ENCODE measurements at places on chromosomes 4 and X.
A peak's percentile ranks its signal among the peaks of the same experiment; 100 is the strongest.

DNA sequence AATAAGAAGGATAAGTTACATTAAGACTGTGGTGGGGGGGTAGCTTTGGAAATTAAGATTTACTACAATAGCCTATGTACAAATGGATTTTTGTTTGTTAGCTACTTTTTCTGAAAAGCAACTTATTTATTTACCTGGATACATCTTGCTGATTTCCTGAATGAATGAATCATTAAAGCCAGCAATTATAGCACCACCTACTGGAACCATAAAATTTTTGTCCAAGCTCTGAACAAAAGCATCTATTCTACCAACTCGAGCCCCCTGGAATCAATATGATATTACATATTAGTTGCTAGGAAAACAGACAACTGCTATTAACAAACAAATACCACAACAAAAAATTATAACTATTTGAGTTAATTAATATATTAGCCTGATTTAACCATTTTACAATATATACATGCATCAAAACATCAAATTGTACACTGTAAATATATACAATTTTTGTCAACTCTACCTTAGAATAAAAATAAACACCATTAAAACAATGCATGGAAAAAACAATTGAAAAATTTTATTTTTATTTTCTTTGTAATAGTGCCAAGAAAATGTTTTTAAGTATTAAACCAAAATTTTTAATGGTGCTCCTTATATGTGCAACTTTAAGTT lies 15.3 kb downstream of the SEPSECS start:
- DNase-seq: no peak

GRCh38 chr4:71404049-71404448 lies 65.2 kb downstream of the SLC4A4 start:
- no peak for DNase-seq

DNA sequence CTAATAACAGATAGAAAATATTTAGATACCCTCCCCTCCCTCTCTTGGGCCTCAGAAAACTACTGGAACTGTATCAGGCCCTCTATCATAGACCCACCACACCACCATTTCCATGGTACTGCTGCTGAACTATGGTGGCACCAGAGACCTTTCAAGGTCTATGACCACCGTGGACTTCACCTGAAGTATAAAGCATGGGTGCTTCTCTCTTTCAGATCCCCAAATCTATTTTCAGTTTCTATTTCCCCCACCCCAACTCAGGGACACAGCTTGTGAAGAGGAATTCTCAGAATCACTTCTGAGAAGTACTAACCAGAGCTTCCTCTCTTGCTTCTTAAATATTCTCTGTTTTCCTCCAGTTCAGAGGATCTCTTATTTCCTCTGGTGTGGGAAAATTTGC lies 840.8 kb upstream of the HTR2C start:
- DNase-seq: no peak

DNA sequence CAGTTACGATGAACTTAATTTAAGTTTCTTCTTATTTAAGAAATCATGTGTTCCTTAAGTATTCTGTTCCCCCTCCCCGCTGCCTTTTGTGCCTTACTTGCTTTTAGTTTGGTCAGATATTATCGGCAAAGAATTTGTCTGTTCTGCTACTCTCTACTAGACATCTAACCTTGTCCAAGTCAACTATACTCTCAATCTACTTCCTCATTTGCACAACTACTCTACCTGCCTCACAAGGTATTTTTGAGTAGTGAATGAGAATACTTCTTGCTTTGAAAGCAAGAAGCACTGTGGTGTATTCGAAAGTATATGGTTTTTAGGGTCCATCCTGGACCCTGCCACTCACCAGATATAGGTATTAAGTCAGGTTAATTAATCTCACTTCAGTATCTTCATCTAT lies 8.0 kb upstream of the KLHL5 start:
- DNase-seq: no peak

- DNase-seq: no peak
Measured at GRCh38 chr4:148023512-148024181, 291.8 kb downstream of the ARHGAP10 start.

DNA sequence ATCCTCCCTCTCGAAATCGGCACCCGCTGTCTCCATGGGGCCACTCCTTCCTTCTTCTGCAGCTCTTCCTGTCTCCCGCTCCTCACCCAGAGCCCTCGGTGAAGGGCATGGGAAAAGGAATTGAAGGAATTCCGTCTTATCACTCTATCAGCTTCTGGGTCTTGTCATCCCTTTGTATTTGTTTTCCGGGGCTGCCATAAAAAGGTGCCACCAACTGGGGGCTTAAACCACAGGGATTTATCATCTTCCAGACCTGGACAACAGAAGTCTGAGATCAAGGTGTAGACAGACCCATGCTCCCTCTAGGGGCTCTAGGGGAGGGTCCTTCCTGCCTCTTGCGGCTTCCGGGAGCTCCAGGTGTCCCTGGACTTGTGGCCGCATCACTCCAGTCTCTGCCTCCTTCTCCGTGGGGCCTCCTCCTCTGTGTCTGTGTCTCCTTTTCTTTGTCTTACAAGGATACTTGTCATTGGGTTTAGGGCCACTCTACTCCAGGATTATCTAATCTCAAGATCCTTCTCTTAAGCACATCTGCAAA lies 24.0 kb downstream of the CD99 start:
- DNase-seq: no peak

GRCh38 chr4:101262683-101263082 lies 84.6 kb downstream of the PPP3CA start:
- DNase-seq: no peak

- no peak for DNase-seq
Measured at GRCh38 chrX:19496711-19497110, 18.6 kb downstream of the MAP3K15 start.

GRCh38 chr4:133600008-133600407 lies 450.9 kb downstream of the PCDH10 start:
- no peak for DNase-seq

GRCh38 chrX:13598877-13599276 lies 29.5 kb downstream of the EGFL6 start:
- DNase-seq: no peak

GRCh38 chrX:11435568-11435967 lies 142.4 kb downstream of the AMELX start:
- no peak for DNase-seq

DNA sequence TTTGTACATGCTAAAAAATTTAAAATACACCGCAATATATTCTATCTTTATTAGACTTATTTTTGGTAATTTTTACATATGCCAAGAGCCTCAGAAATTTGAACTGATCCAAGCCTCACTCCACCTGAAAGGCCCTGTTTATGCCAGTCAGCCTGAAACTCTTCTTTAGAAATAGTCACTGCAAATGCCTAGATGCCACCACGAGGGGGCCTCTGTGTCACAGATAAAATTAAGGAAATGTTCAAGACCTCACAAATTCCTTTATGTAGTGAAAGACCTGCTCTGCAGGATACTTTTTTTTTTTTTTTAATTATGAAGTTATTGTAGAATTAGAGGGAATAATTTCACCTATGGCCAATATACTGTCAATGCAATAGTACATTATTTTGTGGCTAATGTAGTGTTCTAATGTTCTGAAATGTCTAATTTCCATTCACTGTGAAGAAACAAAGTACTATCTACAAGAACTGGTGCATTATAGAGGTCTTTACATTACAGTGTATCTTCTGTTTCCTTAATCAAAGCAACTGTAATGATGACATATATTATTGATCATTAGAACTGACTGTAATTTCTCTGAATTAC lies 69.8 kb downstream of the DTHD1 start:
- peak; percentile 10 for DNase-seq

DNA sequence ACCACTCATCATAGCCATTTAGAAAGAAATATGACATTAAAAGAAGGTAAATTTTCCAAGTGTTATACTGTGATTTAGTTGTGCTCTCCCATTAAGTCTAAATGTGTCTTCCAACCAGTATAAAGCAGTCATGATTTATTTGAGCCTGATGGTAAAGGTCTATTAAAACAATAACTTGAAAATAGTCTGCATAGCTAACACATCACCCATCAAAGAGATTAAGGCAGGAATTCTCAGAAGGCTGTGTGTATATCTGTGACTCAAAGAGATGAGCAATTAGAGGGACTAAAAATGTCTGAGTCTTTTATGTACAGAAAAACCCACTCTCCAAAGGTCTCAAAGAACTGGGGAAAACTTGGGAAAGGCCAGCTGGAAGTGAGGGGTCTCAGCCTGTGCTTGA lies 70.3 kb upstream of the IQCM start:
- DNase-seq: no peak

DNA sequence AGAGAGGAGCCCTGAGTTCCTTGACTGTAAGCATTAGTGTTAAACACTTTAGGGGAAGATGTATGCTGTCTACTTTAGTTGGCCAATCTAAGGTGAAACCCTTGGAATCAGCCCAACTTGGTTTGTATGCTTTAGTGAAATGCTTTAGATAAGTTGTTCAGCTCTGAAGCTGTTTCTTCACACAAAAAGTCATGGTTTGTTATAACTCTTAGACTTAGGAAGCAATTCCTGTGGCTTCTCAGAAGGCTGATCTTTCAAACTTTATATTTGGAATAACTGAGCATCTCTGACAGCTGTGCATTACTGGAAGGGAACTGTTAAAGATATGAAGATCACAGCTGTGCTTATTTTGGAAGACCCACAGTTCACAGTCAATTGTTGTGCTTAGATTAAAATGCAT lies 714.1 kb downstream of the FAT4 start:
- DNase-seq: no peak

- no peak for DNase-seq
Measured at GRCh38 chr4:3069661-3070199, 4.6 kb downstream of the HTT-AS start.

GRCh38 chrX:140053846-140054245 lies 88.5 kb upstream of the CXorf66 start:
- no peak for DNase-seq

DNA sequence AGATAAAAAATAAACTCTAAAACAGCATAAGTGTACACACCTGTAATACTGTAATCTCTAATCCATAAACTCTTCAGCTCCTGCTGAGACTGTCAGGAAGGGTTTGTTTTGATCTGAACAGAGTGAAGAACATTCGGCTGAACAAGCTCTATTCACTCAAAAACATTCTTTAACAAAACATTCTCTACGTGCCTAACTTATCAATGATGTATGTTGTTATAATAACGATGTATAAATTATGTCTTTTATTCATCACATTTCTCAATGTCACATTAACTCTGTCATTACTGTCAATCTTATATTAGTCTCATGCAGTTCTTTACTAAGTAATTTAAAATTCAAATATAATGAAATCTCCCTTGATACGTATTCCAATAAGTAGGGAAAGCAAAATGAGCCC lies 280.6 kb downstream of the FSTL5 start:
- DNase-seq: no peak

- DNase-seq: no peak
Measured at GRCh38 chrX:85963736-85964135, 83.6 kb downstream of the CHM start.

DNA sequence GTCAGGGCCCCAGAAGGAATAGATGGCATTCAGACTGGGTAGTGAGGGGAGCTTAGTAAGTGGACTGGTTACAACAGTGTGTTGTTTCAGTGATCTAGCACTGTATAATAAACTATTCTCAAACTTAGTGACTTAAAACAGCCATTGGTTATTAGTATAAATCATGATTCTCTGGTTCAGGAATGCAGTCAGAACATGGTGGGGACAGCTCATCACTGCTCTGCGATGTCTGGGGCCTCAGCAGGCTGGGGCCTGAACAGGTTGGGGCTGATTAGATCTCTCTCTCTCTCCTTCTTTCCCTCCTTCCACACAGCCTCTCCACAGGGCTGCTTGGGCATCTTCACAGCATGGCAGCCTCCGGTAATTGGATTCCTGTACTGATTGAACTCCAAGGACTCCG lies 160.4 kb downstream of the GATB start:
- no peak for DNase-seq

DNA sequence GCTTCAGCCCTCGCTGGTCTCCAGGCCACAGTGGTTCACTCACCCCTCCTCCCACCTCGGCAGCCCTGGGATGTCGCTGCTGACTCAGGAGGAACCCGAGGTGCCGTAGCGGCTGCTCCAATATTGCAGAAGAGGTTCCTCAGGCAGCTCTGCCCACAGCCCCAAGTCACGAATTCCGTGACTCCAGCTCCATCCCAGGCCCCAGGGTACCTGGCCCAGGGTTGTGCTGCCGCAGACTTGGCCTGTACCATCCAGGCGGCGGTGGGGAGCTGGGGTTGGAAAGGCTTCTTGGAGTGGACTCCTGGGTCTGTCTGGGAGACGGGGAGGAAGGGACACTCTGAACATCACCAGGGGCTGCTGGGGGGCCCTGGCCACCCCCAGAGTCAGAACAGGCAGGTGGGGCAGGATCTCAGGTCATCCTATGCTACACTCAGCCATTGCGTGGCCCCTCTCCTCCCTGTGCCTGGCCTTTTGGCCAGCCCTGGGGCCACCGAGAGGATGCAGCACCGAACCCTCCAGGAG lies 728 bp upstream of the HGFAC start:
- DNase-seq: no peak

DNA sequence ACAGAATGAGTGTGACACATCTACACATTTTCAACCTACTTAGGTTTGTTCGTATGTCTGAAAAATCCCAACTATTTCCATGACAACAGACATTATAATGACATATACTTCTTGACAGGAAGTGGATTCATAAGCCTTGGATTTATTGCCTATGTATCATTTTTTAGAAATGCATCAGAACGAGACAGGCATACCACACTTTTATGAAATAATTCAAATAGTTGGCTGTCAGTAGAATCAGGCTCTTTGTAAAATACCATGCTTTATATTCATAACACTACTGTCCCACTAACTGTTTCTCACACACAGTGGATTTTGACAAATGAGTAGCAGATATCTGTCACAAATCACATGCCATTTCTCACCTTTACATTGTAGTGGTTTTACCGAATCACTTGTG lies 173.2 kb downstream of the BEND2 start:
- DNase-seq: no peak

- no peak for DNase-seq
Measured at GRCh38 chrX:16212436-16212835, 45.2 kb downstream of the MAGEB17 start.

DNA sequence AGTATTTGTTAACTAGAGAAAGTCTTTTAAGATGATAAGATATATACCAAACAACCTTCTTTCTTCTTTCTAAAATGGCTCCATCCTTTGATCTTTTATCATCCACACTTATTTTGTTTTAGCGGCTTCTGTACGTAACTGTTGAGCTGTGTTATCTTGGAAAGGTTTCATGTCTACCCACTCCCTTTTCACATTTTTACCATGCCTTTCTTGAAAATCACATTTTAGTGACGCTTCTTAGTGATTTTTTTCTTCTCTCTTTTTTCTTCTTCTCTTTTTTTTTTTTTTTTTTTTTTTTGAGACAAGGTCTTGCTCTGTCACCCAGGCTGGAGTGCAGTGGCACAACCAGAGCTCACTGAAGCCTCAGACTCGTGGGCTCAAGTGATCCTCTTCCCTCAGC lies 135.1 kb downstream of the CHIC2 start:
- no peak for DNase-seq

DNA sequence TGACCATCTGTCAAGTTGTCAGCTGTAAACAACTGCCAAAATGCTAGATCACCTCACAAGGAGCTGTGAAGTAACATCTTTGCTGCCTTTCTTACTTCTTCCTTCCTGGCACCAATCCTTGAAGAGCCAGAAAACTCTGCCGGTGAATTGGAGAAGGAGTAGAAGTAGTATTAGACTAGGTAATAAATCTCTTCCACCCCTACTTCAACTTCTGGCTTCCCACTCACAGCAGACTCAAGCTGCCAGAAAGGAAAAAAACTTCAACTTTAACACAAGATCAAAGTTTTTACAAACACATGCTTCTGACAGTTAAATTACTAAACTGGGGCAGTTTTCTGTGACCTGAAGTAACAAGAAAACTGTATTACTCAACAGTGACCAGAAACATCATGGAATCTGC lies 164.7 kb upstream of the SLC7A11 start:
- no peak for DNase-seq
